Right forelimb (tissue), 1 donor: ENCODE measurements at places on chromosomes 5 and 9.

GRCh38 chr9:129803676-129804060, 684 bp downstream of the TOR1B start:
- DNase-seq, result no peak

- no peak for DNase-seq
Measured at GRCh38 chr5:125142458-125142857, 396.0 kb upstream of the ZNF608 start.

DNA sequence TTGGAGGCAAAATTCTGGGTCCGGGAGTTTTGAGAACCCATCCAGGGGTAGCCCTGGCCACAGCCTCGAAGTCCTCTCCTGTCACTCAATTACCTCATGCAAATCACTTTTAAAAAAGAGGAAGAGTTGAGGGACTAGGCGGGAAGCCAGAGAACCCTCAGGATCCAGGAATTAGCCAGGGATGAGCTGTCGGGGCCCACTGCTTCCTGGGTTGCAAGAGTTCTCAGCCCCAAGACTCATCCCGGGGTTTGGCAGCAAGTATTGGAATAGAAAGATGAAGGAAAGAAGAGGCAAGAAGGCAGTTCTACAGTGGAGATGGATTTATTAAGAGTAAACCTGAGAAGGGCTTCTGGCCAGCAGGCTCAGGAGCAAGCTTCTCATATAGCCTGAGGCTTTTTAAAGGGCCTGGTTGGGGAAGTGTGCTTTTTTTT, 25.6 kb downstream of the C9orf50 start:
- no peak for DNase-seq

GRCh38 chr5:112004867-112005622, 248.1 kb upstream of the NREP start:
- DNase-seq, result no peak

GRCh38 chr9:110143950-110144545, 63.9 kb downstream of the C9orf152 start:
- no peak for DNase-seq

- no peak for DNase-seq
Measured at GRCh38 chr5:20514145-20514544, 526.1 kb upstream of the CDH18 start.

GRCh38 chr5:143207563-143208364, 195.7 kb downstream of the NR3C1 start:
- no peak for DNase-seq

GRCh38 chr5:178392386-178392785, 159.8 kb upstream of the PHYKPL start:
- no peak for DNase-seq
